C1 segment of cervical spinal cord (tissue), 14 donors: ENCODE measurements at places on chromosomes 12 and 14.

DNA sequence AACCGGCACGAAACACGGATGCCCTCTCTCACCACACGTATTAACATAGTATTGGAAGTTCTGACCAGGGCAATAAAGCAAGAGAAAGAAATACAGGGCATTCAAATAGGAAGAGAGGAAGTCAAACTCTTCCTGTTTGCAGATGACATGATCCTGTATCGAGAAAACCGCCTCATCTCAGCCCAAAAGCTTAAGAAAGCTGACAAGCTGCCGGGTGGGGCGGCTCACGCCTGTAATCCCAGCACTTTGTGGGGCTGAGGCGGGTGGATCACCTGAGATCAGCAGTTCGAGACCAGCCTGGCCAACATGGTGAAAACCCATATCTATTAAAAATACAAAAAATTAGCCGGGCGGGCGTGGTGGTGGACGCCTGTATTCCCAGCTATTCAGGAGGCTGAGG lies 17.7 kb downstream of the OR6S1 start:
- no peak for DNase-seq

- no peak for DNase-seq
Observed at GRCh38 chr12:103547929-103548328, 39.1 kb upstream of the STAB2 start.

DNA sequence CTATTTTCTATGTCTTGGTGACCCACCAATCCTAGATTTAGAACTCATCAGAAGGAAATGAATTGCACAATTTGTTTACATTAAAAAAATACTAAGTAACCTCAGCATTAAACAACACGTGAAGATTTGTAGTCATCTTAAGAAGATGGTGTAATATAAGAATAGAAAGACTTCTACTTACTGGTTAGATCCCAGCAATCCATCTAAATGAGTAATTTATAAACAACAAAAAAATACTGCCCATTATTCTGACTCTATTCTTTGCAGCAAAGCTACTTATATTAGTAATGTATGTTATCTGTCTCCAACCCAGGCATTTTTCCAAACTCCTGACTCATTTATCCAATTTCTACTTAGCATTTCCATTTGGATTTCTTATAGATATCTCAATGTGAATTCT lies 67.8 kb downstream of the CD163L1 start:
- DNase-seq = no peak

- peak; percentile 43 for DNase-seq
Observed at GRCh38 chr12:64625243-64626077, 15.2 kb downstream of the RASSF3 start.

DNA sequence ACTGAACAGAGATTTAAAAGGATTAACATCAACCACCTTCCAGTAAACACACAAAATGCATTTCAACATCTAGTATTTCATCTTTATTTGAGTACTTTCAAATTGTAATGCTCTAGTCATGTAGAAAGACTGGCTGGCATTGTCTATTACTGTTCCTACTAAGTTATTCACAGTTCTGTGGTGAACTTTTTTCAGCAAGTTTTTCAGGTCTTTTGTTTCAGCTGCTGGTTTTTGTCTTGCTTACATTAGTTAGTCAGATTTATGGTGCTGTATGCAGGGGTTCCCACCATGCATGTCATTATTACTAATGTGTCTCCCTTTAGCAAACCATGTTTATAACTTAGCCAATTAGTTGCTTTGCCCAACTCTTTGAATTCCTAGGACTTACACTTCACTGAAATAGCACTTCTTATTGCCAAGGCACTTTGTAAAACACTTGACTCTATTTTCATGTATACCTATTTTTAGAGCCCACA lies 253.4 kb upstream of the KITLG start:
- DNase-seq = no peak

DNA sequence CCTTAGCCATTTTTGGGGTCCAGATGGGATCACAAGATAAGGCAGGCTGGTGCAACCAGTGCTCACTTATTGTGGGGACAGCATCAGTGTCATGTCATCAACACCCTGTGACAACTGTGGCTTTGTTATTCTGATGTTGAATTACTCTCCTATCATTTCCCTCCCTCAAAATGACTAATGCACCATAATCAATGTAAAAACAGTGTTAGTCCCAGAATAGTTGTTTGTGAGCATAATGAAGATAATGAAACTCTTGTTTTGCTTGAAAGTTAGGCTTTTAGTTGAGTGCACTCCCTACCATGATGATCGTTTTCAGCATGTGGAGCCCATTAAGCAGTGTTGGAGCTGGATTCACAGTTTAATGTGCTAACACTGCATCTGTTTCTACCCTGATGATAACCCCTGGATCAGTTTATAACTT lies 151.4 kb downstream of the TMTC2 start:
- peak; percentile 23 for DNase-seq

GRCh38 chr14:51865953-51866747 lies 5.7 kb downstream of the GNG2 start:
- DNase-seq = no peak

DNA sequence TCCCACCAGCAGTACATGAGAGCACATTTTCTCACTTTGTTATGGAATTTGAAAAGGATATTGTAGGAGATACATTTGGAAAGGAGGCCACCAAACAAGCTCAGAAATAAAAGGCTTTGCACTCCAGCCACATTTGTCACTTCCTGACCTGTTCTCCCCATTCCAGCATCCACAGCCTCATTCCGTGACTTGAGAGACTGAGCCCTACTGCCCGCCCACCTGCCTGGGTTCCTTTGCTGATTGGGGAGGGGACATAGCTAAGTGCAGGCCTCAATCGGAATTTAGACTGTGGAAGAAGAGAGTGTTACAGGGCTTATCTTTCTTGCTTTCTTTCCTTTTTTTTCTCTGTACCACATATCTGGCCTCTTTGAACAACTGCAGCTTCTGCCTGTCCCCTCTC lies 735.4 kb upstream of the TMEM132C start:
- no peak for DNase-seq

- DNase-seq = no peak
Observed at GRCh38 chr12:123227581-123228258, 5.2 kb downstream of the MPHOSPH9 start.

GRCh38 chr12:113854385-113855142 lies 111.6 kb downstream of the RBM19 start:
- DNase-seq = no peak

DNA sequence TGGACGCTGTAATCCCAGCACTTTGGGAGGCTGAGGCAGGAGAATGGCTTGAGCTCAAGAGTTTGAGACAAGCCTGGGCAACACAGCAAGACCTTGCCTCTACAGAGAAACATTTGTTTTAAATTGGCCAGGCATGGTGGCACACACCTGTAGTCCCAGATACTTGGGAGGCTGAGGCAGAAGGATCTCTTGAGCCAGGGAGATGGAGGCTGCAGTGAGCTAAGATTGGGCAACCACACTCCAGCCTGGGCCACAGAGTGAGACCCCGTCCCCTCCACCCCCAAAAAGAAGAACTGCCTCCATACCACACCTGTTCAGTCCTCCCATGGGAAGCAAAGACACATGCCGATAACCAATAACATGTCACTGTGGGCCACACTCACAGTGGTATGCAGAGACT lies 19.2 kb downstream of the CCDC85C start:
- no peak for DNase-seq

DNA sequence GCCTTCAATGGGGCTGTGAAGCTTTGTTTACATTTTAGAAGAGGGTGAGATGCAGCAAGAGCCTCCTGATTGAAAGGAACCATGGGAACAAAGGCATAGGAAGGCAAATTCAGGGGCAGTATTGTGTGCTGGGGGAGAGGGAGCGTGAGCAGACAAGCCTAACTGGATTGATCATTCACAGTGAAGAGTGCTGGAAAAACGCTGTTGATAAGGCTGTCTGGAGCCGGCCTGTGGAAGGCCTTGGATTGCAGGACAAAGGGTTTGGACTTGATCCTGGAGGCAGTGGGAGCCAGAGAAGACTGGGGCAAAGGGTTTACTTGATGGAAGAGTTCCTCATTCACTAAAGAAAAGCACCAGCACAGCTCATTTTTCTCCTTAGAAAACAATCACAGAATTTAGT lies 160.5 kb downstream of the PAH start:
- no peak for DNase-seq

DNA sequence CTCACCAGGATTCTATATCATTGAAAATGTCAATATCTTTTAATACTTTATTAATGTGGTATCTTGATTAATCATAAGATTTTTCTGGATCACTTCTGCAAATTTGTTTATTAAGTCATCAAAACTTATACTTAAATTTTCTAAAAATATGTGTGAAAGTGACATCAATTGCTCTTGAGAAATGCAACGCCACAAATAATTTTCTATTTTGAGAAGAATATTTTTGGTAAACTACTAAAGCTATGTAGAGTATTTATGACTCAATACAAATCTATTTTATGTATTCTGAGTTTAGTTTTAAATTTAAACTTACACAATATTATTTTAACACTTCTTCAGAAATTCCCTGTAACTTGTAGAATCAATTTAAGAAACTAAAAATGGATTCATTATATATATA lies 263.3 kb downstream of the RASSF9 start:
- DNase-seq = no peak

GRCh38 chr14:23514644-23514957 lies 37.0 kb downstream of the ZFHX2 start:
- no peak for DNase-seq

- DNase-seq = peak; percentile 19
Observed at GRCh38 chr14:104563742-104564615, 15.6 kb upstream of the C14orf180 start.

DNA sequence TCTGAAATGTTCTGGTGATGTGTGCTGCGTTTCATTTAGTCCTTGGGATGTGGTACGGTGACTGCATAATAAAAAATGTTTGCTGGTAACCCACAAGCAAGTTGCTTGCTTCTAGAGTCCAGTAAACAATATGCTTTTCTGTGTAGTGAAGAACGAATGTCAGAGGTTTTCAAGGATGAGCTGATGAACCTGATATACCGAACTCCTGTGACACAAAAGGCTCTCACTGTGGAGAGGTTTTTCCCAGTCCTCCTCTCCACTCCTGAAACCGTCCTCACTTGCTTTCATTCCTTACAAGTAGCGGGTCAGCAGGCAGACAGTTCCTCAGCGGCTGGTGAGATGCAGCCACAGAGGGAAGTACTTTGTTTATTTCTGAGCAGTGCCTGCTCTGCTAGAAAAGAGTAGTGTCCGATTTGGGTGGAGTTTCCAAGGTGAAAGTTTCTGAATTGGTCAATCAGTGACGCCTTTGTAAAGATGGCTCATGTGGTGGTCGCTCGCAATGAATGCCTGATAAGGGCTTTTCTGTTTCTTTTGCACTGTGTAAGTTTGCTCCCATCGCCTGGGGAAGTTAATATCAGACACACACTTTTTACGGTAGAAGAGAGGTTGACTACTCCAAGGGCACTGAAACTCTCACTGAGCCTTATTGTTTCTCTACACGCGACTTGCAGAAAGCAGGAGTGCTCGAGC lies 3.0 kb downstream of the ETV6 start:
- DNase-seq = no peak

DNA sequence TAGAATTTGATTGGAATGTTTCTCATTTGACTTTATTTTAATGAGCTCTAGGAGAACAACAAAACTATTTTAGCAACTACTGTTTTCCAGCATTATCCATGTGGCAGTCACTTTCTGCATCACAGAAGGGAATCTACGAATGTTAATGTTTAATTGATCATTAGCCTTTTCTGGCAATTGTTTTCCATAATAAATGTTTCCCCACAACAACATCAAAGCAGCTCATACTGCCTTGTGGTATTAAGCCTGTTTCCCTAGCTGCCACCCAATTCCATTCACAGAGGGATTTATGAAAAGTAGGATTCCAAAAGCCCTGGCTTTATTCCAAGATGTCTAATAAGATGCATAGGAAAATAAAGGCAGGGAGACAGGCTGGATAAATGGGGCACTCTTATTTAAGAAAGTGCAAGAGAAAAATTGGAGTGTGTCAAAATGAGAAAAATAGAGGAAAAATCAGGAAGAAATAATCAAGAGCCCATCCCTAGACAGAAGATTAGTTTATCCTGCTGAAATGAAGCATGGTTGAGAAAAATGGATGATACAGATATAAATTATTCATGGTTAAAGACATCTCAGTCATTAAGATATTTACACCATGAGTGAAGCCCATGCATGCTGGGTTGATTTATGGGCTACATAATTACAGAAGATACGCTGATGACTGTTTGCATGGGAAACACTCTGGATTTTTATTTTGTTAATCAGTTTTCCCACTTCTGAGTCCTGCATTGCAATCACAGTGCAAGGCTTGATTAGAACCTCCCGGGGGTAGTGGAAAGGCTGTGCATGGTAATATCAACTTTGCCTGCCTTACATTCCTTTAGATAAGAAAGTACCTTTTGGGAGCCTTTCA lies 180.3 kb downstream of the HELB start:
- DNase-seq = no peak

DNA sequence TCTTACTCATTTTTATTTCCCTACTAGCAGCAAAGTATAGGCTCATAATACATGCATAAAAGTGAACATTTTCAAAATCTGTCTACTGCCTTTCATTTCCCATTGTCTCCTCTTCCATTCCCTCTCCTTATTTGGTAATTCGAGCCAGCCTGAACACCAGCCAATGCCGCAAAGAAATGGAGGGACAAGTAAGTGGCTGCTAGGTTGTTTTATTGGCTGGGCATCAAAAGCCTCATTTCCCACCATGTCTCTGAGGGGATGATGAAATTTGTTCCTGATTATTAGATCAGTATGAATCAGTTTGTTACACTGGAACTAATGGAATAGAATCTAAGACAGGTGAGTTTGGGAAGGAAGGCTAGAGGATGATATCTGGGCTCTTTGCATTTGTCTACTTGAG lies 143.5 kb downstream of the KCNA5 start:
- DNase-seq = no peak

- no peak for DNase-seq
Observed at GRCh38 chr14:74636424-74637177, 24.6 kb upstream of the LTBP2 start.

- DNase-seq = no peak
Observed at GRCh38 chr14:82067221-82067875, 533.7 kb upstream of the SEL1L start.

- no peak for DNase-seq
Observed at GRCh38 chr12:59780605-59781135, 184.8 kb downstream of the SLC16A7 start.

GRCh38 chr14:92462568-92462967 lies 51.0 kb upstream of the RIN3 start:
- DNase-seq = no peak

DNA sequence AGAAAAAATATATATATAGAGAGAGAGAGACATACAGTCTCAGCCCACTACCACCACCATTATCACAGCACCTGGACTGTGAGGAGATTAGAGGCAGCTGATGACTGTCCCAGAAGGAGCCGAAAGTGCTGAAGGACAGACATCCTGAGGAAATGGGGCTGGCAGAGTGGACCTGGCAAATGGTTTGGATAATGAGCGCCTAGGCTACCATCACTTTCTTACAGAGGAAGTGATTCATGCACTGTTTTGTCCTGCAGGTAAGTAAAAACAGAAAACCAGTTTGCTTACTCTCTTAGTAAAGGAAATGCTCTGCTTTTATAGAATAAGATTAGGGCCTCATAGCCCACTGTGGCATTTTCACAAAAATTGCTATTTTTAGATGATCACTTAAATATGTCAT lies 28.6 kb upstream of the DNM1L start:
- no peak for DNase-seq

DNA sequence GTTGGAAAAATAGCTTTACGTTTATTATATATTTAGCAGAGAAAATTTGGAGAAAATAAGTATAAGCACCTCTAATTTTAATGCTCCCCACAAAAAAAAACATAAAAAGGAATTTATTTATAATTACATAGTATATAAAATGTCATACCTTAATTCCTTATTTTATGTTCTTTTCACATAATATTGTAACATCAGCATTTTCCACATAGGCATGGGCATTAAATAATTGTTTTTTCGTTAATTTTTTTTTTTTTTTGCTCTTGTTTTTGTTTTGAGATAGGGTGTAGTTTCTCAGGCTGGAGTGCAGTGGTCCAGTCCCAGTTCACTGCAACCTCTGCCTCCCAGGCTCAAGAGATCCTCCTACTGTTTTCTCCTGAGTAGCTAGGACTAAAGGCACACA lies 329.8 kb upstream of the FOXG1 start:
- no peak for DNase-seq
